ENCODE measurements at places on chromosomes 2 and 18. TPM values are rescaled to one million over a fixed set of nuclear protein-coding genes. Genes with fewer than 3 reads are reported as not detected.
A peak's percentile ranks its signal among the peaks of the same experiment; 100 is the strongest.

SH3BP4 gene
- 20.2 TPM for total RNA-seq

CIDEA gene
- not detected for total RNA-seq

GREB1L gene
- 3.0 TPM for total RNA-seq

GRCh38 chr18:29588446-29589100 lies 1411.6 kb upstream of the CDH2 start:
- no peak for DNase-seq

- DNase-seq, result no peak
Observed at GRCh38 chr2:85656468-85656867, 11.5 kb downstream of the SFTPB start.

DNA sequence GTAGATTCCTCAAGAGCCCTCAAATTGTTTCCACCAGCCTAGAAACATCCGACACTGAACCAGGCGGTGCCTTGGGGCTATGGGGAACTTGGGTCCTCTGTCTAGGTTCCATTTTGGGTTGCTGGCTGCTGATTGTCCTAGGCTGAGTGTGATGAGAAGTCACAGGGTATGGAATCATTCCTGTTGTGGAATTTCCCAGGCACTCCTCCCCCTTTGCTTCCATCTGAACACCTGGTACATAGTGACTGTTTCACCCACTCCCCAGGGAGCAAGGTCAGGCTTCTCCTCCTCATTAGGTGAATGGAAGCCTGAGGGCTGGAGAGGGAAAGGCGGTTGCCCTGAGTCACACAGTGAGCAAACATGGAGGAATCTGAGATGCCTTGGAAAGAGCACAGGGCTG lies 4.5 kb downstream of the KIF3C start:
- peak; percentile 76 for DNase-seq

DNA sequence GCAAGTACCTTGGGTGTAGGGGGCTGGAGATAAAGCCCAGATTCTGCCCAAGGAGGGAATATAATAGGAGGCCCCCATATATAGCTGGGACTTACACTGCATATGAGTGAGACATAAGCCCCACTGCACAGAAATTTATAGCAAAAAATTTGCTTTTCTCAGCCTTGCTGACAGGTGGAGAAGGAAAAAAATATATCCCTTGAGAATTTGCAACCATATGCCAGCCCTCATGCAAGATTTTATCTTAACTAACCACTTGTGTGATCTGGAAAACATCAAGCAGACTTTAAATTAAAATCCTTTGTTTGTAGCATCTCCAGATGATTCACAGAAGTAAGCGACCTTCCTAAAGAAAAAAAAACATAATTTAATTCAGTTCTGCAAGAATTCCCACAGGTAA lies 288.2 kb downstream of the BCL2 start:
- no peak for DNase-seq

GRCh38 chr2:161152302-161152701 lies 7.9 kb upstream of the TANK start:
- DNase-seq, result no peak

Data from HT1080 (cell line).